ENCODE measurements at places on chromosomes 3 and 15. TPM values are rescaled to one million over a fixed set of nuclear protein-coding genes. Genes with fewer than 3 reads are reported as not detected.

- no peak for DNase-seq
Measured at GRCh38 chr3:46093966-46094365, 66.7 kb upstream of the XCR1 start.

- DNase-seq: no peak
Measured at GRCh38 chr15:22877607-22878006, 39.1 kb downstream of the NIPA2 start.

- DNase-seq: no peak
Measured at GRCh38 chr3:49616491-49616941, 57.6 kb upstream of the APEH start.

DNA sequence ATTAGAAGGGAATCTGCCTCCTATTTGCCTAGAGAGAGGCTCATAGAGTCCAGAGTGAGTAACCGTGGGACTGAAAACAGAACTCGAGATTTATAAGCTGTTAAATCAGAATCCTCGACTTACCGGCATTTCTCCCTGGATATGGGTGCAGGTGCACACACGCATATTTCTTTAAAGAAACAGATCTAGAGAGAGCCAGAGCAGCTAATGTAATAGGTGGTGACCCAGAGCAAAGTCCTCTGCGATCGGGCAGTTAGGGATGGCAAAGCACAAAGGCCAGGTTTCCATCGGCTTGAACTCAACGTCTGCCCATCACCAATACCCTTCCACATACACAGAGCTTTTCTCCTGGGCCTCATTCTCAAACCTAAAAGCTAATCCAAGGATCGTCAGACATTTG is 13.8 kb downstream of the RNF168 start:
- DNase-seq: no peak

IMPG2 gene
- 0.26 TPM for total RNA-seq

ZNF860 gene
- total RNA-seq: 1.3 TPM

GRCh38 chr3:48474619-48475018 is 28.1 kb downstream of the ATRIP start:
- no peak for DNase-seq

EPHB3 gene
- 0.13 TPM for total RNA-seq

DNA sequence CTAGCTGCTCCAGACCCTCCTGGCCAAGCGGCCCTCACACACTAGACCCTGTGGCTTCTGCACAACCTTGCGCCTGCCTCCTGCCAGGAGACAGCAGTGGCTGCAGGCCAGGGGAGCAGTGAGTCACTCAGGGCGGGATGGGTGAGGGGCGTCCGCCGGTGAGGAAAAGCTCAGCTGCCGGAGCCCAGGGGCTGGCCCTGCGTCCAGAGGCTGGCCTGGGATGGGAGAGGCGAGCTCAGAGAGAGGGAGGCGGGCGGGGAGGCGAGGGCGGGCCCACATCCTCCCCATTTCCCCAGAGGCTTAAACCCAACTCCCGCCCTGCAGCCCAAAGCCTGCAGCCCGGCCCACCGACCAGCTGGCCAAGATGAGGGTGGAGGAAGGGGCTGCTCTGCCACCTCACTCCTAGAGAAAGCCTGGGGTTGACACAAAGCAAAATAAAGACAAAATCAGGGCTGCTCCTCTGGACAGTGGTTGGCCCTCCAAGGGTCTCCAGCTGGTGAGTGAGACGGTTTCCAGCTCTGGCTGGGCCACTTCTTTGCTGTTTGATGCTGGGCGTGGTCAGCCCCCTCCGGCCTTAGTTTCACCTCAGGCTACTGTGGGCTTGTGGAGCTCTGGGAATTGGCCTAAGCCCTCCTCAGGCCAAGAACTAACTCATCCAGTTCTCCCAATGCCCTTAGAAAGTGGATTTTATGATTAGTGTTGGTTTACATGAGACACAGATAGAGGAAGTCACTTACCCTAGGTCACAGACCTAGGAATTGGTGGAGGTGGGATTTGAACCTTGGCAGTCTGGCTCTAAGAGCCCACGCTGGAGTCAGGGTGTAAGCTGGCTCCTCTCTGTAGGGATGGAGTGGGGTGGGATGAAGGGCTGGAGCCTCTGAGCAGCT is 50.6 kb downstream of the IQSEC1 start:
- DNase-seq: peak; percentile 85

LRRC57 gene
- 16.6 TPM for total RNA-seq

GRCh38 chr3:12138044-12138443 is 20.7 kb downstream of the TIMP4 start:
- DNase-seq: no peak

DNA sequence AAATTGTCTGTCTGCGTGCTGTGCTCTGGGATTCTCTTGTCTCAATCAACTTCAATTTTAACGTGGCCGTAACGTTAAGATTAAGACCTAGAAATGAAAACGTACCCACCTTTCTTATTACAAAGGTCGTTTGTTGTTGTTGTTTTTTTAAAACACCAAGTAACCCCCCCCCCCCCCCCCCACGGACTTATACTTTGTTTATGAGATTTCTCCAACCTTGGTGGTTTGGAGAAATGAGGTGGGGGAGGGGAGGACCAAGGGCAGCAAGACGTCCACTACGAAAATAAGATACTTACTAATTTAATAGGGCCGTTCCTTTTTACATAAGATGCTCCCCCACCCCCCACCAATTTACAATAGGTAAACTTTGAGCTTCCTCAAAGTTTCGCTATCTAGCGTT is 244.4 kb upstream of the TOPAZ1 start:
- DNase-seq: no peak

DNA sequence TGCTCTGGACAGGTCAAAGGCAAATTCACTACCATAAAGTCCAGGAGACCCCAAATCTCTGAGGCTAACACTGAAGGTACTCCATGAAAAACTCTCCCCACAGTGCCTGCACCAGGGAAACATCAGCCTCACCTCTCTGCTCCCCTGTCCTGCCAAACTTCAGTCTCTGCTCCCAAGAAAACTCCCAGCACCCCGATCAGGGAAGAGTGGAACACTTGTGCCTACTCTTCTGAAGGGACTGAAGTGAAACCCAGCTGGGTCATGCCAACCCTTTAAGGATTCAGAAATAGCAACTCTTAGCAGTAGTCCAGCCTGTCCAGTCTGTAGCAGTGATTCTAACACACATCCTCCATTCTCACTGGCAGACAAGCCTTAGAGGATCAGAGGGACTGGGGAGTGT is 124.2 kb downstream of the FAM174B start:
- no peak for DNase-seq

DNA sequence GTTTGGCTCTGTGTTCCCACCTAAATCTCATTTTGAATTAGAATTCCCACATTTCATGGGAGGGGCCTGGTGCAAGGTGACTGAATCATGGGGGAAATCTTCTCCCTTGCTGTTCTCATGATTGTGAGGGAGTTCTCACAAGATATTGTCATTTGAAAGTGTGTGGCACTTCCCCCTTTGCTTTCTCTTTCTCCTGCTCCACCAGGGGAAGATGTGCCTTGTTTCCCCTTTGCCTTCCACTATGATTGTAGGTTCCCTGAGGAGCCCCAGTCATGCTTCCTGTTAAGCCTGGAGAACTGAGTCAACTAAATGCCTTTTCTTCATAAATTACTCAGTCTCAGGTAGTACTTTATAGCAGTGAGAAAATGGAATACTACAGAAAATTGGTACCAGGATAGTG is 157.2 kb upstream of the TPRG1 start:
- no peak for DNase-seq

CFAP92 gene
- total RNA-seq: 0.51 TPM

- DNase-seq: no peak
Measured at GRCh38 chr3:21544076-21544462, 206.9 kb downstream of the ZNF385D start.

THBS1 gene
- 8,012 TPM for total RNA-seq

DNA sequence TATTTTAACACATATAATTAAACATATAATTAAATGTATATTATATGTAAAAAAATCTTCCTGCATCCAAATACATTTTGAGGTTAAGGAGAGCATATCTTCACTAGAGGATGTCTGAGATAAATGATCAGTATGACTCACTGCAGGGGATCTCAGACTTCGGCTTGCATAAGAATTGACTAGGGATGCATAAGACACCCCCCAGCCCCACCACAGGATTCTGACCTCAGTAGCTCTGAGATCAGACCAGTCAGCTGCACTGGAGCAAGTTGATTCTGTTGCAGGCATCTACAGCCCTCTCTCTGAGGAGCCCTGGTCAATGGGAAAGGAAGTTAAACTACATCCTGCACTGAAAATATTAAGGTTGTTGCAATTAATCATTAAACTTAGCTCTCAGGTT is 29.0 kb upstream of the TBC1D21 start:
- DNase-seq: no peak

- DNase-seq: no peak
Measured at GRCh38 chr15:86432861-86433260, 353.2 kb downstream of the AGBL1 start.

DNA sequence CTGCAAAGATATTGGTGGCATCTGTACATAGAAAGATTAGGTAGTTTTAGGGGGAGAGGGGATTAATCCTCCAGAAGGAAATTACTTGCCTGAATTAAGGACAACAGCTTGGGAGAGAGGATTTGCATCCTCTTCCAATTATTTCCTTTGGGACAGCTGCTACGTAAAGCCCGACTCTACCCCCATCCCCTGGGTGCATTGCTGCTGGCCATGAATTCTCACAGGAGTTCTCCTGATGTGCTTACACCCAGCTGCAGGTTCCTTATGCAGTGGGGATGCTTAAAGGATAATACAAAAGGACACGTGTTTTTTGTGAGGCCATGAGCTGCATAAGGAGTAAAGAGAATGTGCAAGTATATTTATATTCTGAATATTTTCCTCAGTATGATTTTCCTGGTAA is 132.3 kb downstream of the VPS8 start:
- DNase-seq: no peak

- DNase-seq: no peak
Measured at GRCh38 chr3:13229273-13229949, 156.2 kb upstream of the IQSEC1 start.

DNA sequence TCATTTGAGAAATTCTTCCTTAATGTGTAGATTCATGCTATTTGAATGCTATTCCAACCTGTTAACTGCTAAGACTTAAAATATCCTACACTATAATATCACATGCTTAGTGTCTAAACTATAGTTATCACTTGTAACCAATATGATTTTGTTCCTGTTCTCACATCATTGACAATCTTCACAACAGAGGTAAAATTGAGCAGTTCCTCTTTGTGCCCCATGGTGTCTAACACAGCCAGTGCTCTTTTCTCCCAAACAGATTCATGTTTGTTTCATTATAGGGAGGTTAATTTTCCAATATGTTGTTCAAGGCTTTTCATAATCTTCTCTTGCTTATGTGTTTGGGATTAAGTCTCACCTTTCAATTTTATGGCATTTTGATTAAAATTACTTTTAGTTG is 591.1 kb downstream of the ZPLD1 start:
- DNase-seq: no peak

CRYGS gene
- total RNA-seq: 0.89 TPM

DNA sequence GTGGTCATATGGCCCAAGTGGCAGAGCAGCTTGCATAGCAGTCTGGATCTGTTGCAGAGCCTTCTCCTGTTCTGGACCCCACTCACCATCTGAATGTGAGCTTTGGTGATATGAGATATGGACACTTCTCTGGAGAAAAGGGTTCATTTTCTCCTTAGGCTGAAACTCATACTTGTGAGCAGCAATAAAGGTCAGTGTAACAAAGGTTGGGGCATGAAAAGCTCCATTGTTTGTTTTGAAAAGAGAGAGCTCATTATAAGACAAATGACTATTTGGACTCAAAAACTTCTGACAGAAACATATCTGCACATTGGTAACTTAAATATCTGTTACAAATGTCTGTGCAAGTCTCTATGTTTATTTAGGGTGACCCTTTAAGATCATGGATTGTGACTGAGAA is 517.3 kb downstream of the MFSD1 start:
- no peak for DNase-seq

RARB gene
- 3.8 TPM for total RNA-seq

- DNase-seq: no peak
Measured at GRCh38 chr3:100893590-100893989, 99.6 kb downstream of the ABI3BP start.

DNA sequence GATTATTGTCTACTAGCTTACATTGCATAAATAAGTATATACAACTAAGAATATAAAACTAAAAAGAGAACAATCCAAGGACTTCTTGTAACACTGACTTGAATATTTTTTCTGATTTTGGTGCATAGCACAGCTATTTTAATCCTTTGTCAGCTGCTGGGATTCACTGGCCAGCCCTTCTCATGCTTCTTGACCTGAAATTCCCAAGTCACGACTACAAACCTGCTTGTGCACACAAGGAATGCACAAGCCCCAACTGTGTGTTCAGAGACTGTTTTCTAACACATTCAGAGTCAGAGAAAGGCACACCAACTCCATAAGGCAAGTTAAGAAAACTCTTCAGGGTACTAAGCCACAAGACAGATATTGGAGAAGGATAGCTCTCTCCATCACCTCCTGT is 80.9 kb downstream of the TNIK start:
- no peak for DNase-seq

- DNase-seq: no peak
Measured at GRCh38 chr3:54710954-54711353, 216.9 kb downstream of the LRTM1 start.

DNA sequence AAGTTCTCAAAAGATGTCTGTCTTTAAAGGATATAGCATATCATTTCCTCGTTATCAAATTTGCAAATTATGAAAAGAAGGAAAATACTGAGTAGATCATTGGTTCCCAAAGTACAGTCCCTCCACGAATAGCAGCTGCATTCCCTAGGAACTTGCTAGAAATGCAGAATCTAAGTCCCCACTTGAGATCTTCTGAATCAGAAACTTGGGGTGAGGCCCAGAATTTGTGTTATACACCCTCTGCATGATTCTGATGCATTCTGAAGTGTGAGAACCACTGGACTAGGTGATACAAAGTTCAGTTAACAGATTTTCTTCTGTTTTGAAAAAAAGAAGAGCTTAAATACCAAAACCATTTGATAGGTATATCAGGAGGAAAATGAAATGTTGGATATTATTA is 77.1 kb downstream of the SLC25A26 start:
- DNase-seq: no peak

DNA sequence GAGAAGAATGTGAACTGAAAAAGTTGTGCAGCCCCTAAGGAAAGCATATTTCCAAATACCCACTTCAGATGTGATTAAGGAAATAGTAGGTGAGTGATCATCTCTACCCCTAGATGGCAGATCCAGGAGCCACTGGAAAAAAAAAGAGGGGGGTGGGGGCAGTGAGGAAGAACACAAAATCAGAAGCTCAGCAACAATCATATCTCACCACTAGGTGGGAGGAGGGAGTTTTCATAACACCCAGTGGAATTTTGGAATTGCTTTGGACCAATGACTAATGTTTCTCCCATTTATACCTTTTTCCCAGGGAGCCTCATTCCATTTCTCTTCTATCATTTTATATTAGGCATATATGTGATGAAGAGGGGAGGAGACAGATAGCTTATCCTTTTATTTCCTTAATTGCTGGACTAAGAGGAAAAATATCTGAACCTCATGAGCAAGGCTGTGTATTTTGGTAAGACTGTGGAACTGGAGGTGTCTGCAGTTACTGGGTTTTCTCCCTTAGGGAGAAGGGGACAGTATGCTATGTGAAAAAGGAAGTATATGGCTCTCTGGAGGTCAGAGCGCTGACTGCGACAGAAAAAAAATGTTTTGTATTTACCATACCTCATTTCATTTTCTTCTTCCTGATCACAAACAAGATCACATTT is 363.4 kb downstream of the GAP43 start:
- no peak for DNase-seq

Data from dermis microvascular lymphatic vessel endothelial cell (primary cell).